ENCODE measurements at places on chromosomes 5 and 9. TPM values are rescaled to one million over a fixed set of nuclear protein-coding genes. Genes with fewer than 3 reads are reported as not detected.

DNA sequence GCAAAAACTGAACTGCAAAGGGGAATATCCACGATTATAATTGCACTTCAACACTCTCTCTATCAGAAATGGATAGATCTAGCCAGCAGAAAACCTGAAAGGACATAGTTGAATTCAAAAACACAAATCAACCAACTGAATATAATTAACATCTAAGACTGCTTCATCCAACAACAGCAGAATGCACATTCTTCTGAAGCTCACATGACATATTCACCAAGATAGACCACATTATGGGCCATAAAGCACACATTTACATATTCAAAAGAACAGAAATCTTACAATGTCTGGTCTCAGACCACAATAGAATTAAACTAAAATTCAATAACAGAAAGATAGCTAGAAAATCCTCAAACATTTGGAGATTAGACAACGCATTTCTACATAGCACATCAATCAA is 118.3 kb downstream of the FBXO4 start:
- no peak for DNase-seq

- DNase-seq = no peak
Observed at GRCh38 chr9:76101075-76101474, 210.6 kb downstream of the PCSK5 start.

DNA sequence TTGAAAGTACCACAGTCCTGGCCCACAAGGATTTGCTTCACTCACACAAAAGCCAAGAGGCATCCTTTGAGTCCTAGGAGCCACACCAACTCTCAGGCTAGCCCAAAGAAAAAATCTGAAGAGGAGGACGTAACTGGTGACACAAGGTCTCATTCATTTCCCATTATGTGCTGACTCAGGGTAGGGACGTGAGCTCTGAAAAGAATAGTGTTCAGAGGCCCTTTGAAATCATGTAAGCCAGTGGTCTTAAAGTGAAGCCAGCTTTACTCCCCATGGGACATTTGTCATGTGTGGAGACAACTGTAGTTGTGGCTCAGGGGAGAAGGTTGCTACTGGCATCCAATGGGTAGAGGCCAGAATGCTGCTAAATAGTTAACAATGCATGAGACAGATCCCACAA is 332.4 kb downstream of the KCTD16 start:
- no peak for DNase-seq

ANGPTL2 gene
- 19.4 TPM for total RNA-seq

ISL1 gene
- not detected for total RNA-seq

CCDC69 gene
- total RNA-seq = 81.9 TPM

GRCh38 chr9:117403403-117403811 is 11.4 kb downstream of the ASTN2 start:
- no peak for DNase-seq

DNA sequence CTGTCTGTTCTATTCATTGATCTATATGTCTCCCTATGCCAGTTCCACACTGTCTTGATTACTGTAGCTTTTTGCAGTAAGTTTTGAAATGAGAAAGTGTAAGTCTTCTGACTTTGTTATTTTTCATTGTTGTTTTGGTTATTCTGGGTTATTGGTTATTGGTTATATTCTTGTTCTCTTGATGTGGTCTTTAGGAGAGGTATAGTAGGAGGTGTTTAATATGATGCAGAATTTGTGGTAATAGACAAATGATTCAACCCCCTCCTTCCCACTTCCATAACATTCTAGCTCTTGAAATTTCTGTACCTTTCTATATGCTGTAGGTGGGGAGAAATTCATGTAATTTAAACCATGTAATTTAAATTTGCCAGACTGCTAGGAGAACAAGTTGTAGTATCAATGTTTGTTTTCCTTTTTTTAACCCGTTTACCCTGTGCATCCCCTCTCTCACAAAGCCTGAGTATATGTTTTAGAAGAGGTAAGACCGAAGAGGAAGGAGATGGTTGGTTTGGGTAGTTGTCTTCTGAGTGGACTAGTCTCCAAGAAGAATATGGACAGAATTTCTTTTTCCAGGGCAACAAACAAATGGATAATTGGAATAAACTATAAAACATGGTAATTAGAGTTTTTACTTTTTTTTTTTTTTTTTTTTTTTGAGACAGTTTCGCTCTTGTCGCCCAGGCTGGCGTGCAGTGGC is 19.2 kb downstream of the ANKHD1 start:
- DNase-seq = no peak

ENG gene
- total RNA-seq = 322 TPM

C5orf52 gene
- not detected for total RNA-seq

DNA sequence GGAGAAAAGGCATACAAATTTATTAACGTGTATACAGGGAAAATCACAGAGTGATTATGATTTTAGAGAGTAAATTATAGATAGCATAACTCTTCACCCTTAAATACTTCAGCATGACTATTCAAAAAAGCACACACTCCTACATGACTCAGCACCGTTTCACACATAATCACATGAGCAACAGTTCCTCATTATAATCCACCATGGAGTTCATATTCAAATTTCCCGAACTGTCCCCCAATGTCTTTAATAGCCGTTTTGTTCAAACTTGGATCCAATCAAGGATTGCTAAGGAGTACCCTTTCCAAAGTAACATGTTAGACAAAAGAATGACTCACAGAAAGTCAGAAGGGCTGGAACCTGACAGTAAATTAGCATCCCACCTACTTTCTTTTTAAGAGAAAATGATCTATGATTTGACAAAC is 32.1 kb downstream of the RAPGEF1 start:
- no peak for DNase-seq

- DNase-seq = no peak
Observed at GRCh38 chr9:131503626-131504465, 1.1 kb downstream of the POMT1 start.

DNA sequence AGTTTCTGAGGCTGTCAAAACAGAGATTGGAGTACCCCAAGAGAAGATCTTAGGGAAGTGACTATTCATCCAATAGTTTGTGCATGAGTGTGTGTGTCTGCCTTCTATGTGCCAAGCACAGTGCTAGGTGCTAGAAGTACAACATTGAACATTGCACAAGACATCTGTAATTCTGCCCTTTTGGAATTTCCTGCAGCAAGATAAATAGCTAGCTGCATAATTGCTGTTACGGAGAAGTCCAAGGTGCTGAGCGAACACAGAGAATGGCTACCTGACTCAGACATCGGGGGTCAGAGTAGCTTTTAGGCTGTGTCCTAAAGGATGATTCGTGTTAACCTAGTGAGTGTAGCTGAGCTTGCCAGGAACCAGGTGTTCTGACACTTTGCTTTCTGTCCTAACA is 44.8 kb downstream of the PAPPA start:
- no peak for DNase-seq

SEMA6A gene
- total RNA-seq = 33.3 TPM

CCDC183 gene
- 4.0 TPM for total RNA-seq

- no peak for DNase-seq
Observed at GRCh38 chr5:141514330-141515133, 25.7 kb downstream of the PCDHGC5 start.

GRCh38 chr5:150068472-150068871 is 17.9 kb downstream of the CSF1R start:
- peak; percentile 46 for DNase-seq

DNA sequence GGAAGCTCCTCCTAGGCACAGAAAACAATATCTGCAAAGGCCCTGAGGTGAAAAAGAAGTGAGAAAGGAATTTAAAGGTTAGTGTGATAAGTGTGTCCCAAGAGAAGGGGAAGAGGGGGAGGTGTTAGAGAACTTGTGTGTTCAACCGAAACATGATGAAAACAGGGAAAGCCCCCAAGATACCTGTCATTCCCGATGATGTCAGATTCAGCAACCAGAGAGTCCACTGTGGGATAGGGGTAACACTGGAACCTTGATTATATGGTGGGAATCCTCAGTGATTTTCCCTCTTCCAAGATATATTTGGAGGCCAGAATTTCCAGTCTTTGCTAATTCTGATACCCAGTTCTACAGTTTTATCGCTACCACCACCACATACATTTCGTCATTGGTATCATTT is 15.5 kb upstream of the BNC2 start:
- no peak for DNase-seq

DNA sequence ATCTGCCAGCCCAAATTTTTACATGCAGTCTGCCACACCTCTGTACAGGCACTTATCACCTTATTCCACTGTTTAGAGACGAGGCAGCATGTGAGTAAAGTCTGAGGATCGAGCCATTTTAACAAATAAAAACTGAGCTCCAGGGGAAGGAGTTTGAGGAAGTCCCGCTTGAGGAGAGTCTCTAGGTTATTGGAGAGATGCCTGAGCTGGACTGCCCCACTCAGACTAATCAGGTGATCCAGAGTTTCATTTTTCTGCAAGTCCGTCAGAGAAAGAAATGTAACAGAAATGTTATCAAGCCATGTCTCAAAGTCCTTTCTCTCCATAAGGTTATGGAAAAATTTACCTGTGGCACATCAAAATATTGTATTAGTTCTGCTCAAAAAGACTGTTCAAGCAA is 5.3 kb downstream of the FBXW2 start:
- DNase-seq = no peak

FOXD1 gene
- total RNA-seq = 1.2 TPM

SSNA1 gene
- total RNA-seq = 55.5 TPM

IFNA13 gene
- total RNA-seq = not detected

GRCh38 chr5:110321117-110321516 is 405.4 kb downstream of the TMEM232 start:
- DNase-seq = no peak

- DNase-seq = no peak
Observed at GRCh38 chr9:124239249-124240073, 18.3 kb upstream of the NEK6 start.

- DNase-seq = no peak
Observed at GRCh38 chr5:81425569-81425968, 31.6 kb upstream of the ACOT12 start.

PCDHB3 gene
- 1.9 TPM for total RNA-seq

GRCh38 chr9:14441976-14442651 is 128.2 kb upstream of the NFIB start:
- no peak for DNase-seq

Data from upper lobe of right lung (tissue), 1 donor.